Transverse colon (tissue), 4 donors: ENCODE measurements at places on chromosomes 4 and X. TPM values are rescaled to one million over a fixed set of nuclear protein-coding genes. Genes with fewer than 3 reads are reported as not detected.
A peak's percentile ranks its signal among the peaks of the same experiment; 100 is the strongest.

GRCh38 chrX:13489454-13489853 is 79.9 kb upstream of the EGFL6 start:
- DNase-seq = peak; percentile 42

DNA sequence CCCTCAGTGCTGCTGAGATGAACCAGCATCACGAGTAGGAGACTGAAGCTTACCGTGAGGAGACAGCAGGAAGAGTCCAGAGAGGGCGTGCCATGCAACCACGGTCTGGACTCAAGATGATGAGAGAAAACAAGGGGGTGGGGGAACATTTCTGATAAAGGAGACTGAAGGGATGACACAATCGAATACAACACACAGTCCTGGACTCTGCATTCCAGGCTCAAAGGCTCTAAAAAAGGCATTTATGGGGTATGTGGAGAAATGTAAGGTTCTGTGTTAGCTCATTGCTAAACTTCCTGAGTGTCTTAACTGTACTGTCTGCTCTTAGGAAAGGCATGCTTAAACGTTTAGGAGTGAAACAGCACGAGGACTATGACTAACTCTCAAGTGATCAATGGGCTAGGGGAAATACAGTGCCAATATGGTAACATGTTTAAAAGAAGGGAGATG is 20.6 kb upstream of the IRAK1 start:
- DNase-seq = no peak

- no peak for DNase-seq
These were observed 12.1 kb upstream of the DCTD start for GRCh38 chr4:182929296-182929695.

DNA sequence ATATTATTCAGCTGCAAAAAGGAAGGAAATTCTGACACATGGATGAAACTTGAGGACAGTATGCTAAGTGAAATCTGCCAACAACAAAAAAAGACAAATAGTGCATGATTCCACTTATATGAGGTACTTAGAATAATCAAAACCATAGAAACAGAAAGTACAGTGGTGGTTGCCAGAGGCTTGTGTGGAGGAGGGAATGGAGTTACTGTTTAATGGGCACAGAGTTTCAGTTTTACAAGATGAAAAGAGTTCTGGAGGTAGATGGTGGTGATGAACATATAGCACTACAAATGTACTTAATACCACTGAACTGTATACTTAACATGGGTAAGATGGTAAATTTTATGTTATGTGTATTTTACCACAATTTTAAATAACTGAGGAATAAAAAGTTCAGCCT is 212.0 kb upstream of the KLF3 start:
- DNase-seq = no peak

- DNase-seq = no peak
These were observed 108.8 kb downstream of the MAGEC2 start for GRCh38 chrX:142096253-142096652.

- no peak for DNase-seq
These were observed 1495.4 kb downstream of the RPA4 start for GRCh38 chrX:98379134-98379533.

GRCh38 chrX:17876135-17876534 is 15.0 kb upstream of the RAI2 start:
- DNase-seq = no peak

DNA sequence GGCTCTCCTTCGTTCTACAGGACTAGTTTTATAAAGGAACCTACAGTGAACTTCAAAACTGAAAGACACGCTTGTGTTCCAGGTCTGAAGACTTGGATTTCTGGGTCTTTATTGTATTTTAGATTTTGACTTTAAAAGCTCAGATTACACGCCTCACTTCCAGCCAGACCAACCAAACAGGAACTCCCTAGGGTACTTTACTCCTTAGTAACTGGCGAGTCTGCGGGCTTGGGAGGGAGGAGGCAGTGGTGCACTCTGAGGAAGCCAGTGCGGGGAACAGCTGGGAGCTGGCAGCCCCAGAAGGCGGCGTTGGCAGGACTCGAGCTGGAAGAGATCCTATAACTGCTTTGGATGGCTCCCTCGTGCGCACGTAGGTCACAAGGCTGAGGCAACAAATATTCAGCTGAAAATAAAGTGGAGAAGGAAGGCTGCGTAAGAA is 391 bp upstream of the PHKA1 start:
- DNase-seq = peak; percentile 54

DNA sequence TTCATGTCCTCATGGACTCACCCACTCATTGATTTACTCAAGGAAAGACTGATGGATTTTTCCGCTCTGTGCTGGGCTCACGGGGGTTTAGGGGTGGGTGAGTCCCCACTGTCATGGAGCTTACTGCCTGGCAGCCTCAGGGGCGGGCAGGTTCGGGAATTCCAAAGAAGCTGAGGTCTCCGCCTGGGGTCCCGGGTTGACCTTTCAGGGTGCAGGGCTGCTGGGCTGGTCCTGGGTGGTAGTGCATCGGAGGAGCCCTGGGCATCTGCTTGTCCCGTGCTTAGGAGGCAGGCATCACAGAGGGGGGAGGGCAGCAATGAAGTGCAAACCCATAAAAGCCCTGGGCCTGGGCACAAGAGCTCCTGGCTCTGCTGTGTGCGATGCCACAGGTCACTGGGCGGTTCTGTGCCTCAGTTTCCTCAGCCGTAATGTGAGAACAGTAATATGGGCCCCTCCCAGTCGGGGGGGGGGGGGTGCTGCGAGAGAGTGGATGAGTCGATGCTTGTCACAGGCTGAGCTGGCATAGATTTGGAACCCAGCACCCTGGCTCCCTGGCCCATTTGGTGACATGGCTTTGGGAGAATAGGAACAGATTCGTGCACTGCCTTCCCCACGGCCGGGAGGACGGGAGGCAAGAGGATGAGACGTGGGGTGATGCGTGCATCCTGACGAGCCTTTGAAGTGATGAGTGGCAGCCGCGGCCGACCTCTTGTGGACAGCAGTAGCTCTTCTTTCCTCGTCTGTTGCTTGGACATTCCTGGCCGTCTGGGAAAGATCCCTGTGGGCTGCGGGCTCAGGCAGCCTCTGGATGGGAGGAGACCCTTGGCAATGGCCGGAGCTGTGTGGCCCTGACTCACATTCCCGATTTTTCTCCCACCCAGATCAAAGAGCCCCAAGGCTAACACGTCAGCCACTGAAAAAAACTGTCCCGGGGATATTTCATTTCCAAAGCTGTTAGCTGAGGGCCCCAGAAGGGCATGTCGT is 42.0 kb downstream of the PSAPL1 start:
- no peak for DNase-seq

FAM47E gene
- 0.20 TPM for total RNA-seq

SOX3 gene
- total RNA-seq = not detected
